ENCODE measurements at places on chromosomes 2 and 18.

GRCh38 chr2:73762571-73762970 is 17.3 kb downstream of the DUSP11 start:
- DNase-seq: no peak

- DNase-seq: no peak
These were observed 34.8 kb upstream of the SP5 start for GRCh38 chr2:170680172-170680941.

DNA sequence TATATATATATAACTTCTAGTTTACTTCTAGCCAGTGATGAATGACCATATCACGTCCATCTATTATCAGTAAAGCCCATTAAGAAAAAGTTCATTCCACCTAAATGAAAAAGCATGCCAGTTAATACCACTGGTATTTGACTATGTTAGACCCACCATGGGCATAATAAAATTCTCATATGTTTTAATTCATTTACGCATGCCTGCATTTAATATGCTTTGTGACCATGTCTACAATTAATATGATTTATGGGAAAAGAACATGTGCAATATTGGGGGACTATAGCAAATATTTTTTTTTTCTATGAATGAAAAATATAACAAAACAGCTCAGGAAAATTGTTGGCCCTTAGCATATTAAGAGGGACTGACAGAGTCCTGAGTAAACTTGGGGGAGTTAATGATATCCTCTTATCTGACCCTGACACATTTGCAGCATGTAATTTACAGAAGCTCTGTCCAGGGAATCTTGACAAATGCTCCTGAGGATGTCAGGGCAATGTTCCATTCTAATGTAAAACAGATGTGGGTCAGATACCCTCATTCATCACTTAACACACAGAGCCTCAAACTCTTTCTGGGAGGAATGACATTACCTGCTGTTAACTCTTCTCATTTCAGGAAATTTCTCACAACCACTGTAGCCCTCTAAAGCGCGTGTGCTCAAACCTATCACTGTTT is 90.6 kb downstream of the PAX3 start:
- no peak for DNase-seq

DNA sequence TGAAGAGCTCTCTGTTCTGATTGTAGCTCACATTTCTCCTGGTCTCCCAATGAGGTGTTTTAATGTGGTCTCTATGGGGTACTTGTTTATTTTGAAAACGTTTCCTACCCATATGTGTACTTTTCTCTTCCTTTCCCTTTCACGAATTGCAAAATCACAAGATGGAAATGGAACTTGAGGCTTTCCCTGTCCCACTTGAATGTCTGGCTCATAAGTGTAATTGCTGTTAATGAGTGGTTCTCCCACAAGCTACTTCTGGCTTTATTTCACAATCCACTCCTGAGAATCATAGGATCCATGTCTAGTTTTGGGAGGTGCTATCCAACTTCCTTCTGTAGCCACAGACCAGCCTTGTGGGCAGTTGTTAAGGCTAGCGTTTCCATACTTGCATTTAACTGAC is 81.1 kb upstream of the CAVIN2 start:
- no peak for DNase-seq

GRCh38 chr2:21422050-21422449 is 298.3 kb downstream of the TDRD15 start:
- DNase-seq: peak; percentile 37

GRCh38 chr18:23032030-23032582 is 99.0 kb downstream of the RBBP8 start:
- DNase-seq: no peak

DNA sequence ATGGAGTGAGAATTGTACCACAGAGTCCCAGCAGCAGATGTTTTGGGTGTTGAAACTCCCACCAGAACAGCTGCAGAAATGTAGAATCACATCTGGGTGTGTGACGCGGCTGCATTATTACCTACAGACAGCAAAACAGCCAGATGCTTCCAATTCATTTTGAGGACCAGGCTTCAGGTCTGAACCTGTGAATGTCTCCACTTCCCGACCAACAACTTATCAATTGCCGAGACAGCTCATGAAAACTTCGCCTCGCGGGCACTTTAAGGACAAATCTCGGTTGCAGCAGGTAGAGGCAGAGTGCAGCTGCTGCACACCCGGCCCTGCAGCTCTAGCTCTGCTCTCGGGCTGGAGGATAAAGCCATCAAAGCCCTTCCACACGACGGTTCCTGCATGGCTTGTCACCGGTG is 202.0 kb downstream of the HRH4 start:
- no peak for DNase-seq

DNA sequence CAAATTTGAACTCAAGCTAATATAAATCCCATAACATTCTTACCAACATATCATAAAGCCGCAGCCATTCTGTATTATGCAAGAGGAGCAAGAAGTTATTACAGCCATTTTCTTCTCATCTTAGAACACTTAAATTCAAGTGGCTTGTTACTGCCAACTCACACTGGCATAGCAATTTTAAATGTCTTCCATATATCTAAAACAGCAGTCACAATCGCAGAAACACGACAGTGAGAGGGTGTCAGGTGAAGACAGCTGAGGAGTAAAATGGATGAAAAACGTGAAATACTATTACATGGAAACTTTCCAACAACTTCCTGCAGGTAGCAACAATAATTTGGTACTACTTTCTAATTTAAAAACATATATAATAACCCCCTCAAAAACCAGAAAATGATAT is 17.9 kb downstream of the PPP3R1 start:
- DNase-seq: no peak

- DNase-seq: no peak
These were observed 118.6 kb downstream of the RBMS1 start for GRCh38 chr2:160375037-160375436.

DNA sequence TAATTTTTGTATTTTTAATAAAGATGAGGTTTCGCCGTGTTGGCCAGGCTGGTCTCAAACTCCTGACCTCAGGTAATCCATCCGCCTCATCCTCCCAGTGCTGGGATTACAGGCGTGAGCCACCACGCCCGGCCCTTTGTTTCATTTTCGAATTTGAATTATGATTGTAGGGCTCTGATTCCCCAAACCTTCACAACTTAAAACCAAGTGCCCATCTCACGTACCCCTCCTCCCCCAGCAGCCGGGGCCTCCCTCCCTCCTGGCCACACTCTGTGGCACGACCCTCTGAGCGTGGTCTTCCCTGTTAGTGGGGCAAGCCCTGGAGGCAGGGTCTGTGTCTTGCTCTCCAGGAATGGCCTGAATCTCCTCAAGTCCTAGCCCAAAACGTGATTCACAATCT is 166.5 kb downstream of the ASB1 start:
- DNase-seq: no peak

DNA sequence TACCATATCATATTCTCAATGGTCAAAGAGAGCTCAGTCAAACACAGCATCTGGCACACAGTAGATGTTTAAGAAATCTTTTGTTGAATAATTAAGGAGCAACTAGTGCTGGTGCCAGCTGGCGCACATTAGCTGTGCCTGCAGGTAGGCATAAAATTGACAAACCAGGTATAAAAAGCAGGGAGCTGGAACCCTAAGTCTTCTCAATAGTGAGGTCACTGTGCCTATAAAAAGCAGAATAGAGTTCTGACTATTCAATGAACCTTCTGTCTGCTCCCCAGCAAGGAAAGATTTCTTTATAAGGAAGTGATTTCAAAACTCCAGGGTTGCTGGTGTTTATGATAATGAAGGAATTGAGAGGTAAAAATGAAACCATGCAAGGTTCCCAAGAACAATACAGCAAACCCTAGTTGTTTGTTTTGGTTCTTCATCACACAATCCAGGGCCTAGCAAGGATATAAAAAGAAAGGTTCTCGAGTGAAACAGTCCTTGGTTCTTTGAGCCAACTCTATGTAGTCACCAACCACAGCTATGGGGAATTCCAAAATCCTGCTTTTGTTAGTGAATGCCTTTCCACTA is 76.1 kb downstream of the THADA start:
- DNase-seq: no peak

DNA sequence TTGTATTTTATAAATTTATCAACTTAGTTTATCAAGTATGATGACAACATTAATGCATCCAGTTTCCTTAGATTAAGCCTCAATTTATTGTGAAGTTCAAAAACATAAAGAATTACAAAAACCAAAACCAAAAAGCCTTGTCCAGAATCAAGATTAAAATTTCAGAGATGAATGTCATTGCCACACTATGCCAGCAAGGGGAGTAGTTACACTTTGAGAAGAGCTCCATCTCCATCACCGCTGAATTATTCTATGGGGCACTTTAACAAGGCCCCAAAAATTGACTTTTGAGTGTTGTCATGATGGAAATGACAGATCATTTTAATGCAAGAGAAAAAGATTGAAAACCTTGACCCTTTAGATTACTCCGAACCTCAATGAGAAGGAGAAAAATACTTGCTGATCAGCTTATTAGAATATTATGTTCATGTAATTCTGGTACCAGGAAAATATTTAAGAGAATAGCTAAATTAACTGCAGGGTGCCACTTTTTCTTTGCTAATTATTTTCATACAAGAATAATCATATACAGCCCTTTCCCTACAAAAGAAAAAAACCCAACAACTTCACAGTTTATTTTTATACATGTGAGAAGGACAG is 152.5 kb upstream of the AQP4 start:
- peak; percentile 40 for DNase-seq

- DNase-seq: no peak
These were observed 30.0 kb upstream of the MBP start for GRCh38 chr18:77162580-77162979.

- DNase-seq: no peak
These were observed 117.8 kb downstream of the DYM start for GRCh38 chr18:49342690-49343089.

DNA sequence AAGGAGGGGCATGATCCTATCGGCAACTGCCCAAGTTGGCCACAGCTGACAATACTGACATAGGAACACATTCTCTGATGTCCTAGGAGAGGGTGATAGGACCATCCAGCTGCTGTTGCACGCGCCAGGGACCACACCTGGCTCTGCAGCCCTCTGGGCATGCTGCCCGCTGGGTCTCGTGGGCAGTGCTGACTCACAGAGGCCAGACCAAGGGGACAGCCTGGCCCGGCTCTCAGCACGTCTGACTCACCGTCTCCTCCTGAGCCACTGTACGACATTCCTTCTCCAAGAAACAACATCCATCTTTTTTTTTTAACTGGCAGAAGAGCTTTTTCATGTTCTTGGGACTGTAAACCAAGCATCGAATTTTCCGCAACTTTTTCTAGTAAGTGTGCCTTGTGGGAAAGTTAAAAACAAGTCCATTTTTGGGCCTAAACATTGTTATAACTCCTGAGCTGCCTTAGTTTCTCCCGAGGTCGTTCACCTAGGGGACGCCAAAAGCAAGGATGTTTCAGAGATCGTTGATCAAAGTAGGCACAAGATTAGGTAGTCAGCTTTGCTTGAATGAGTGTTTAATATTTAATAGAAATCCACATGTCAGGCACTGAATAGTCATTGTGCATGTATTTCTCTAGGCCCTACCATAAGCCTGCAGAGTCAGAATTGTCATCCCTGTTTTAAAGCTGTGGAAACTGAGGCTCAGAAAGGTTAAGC is 100.3 kb downstream of the TTC32 start:
- DNase-seq: no peak

GRCh38 chr2:17658251-17658843 is 95.3 kb downstream of the SMC6 start:
- DNase-seq: no peak

DNA sequence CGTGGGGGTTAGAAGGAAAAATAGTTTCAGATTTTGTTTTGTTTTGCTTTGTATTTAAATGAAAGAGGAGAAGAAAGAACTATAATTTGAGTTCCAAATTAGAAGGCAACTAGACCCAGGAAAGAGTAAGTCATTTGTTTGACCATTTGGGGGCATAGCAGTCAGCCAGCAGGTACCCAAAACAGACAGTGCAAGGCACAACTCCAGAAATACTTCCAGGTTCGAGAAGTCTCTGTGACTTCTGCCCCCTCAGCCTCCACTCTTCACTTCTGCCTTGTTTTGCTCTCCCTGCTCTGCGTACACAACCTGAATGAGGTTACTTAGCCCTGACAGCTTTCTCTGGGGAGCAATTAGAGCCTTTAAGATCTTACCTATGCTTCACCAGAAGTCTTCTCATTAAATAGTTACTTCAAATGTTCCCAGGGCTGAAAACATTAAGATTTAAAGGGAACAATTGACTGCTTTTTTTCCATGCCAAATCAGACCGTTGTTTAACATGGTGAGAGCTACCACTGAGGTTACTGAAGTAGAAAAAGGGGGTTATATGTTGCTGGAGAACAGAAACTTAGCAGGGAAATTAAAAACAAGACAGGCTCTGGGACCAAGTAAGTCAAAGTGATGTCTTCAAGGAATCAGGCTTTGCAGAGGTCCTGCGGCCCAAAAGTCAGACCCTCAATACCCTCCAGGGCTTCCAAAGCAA is 216.9 kb downstream of the BCL11A start:
- DNase-seq: no peak

- DNase-seq: no peak
These were observed 65.2 kb upstream of the CRIM1 start for GRCh38 chr2:36290306-36290856.

GRCh38 chr2:9278439-9278838 is 71.8 kb downstream of the ASAP2 start:
- no peak for DNase-seq

GRCh38 chr2:188966728-188967440 is 7.3 kb upstream of the COL3A1 start:
- DNase-seq: no peak

GRCh38 chr2:97992836-97993825 is 2.6 kb downstream of the TMEM131 start:
- no peak for DNase-seq

DNA sequence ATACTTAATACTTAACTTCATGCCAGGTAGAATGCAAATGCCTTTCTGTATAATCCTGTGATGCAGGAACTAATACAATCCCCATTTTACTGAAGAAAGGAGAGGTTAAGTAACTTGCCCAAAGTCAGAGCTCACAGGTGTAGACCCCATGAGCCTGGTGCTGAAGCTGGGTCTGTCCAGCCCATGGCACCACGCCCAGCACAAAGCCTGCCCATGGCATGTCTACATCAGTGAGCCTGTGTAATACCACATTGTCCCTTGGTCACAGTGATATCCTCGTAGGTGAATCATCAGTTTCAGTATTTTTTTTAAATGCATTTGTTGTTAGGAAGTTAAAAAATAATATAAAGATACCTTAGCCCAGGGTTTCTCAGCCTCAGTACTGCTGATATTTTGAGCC is 69.9 kb upstream of the MCFD2 start:
- DNase-seq: no peak

DNA sequence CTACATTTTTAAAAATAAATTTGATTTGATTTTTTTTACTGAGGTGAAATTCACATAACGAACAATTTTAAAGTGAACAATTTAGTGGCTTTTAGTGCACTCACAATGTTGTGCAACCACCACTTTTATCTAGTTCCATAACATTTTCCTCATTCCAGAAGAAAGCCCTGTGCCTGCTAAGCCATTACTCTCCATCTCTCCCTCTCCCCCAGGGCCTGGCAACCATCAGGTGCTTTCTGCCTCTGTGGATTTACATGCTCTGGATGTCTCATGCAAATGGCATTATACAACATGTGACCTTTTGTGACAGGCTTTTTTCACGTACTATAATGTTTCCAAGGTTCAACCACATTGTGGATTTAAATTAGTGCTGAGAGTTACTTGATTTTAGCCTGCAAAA is 19.9 kb upstream of the LDLRAD4 start:
- DNase-seq: no peak

- DNase-seq: no peak
These were observed 129.3 kb downstream of the COPS8 start for GRCh38 chr2:237214963-237215362.
